ENCODE measurements at places on chromosomes 16 and 17.

GRCh38 chr17:8223356-8224126 is 13.2 kb upstream of the AURKB start:
- no peak for DNase-seq

- DNase-seq: no peak
These were observed 250.8 kb upstream of the RPL38 start for GRCh38 chr17:73952480-73953205.

DNA sequence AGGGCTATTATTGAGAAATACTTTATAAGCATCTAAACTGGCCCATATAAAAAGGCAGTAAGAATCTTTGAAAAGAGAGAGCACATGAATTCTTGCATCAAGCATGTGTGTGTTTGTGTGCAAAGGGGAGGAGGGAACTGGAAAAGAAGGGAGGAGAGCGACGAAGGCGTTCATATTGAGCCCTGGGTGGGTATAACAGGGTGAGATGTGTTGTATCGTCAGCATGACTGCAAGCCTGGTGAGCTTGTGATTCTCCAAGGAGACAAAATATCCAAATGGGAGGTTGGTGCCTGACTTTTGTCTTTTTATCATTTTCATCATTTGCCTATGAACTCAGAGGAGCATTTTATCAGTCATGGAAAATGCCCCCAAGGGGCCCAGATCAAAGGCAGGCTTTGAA is 70.8 kb upstream of the PMFBP1 start:
- no peak for DNase-seq

DNA sequence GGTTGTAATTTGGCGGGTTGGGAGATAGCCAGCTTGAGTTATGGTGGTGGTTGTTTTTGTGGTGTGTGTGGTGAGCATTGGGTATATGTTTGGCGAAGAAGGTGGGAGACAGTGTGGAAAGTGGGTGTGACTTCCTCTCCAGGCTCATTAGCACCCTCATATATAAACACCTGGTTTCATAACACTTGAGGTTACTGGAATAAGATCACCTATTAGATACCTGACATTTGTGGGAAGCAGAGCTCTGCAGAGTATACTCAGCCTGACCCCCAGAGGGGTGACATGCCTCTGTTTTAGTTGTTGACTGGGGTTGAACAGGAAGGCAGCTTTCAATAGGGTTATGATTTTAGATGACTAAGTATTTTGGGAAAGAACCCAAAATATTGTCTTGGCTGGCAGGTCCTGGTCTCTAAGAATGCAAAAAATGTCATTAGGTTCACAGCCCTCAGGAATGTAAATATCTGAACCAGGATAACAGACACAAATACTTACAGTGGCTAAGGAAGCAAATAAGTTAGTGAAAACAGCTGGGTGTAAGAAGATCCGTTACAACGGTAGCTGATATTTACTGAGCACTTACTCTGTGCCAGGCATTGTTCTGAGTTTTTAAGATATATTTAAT is 18.3 kb upstream of the EFCAB13 start:
- DNase-seq: no peak

GRCh38 chr17:59416184-59416583 is 84.7 kb downstream of the YPEL2 start:
- no peak for DNase-seq

GRCh38 chr17:37142294-37142896 is 193.6 kb downstream of the AATF start:
- DNase-seq: no peak

Measured in bone marrow (tissue), 2 donors.